Smooth muscle cell of bladder (primary cell): ENCODE measurements at places on chromosomes 7 and 10. TPM values are rescaled to one million over a fixed set of nuclear protein-coding genes. Genes with fewer than 3 reads are reported as not detected.

Gene CDC14C
- not detected in 2 replicates for total RNA-seq

Gene ARHGEF35
- total RNA-seq, result 0.55 and 1.3 TPM in 2 replicates

Gene FRAT2
- total RNA-seq, result 3.6 and 4.0 TPM in 2 replicates

Gene MSMB
- not detected in 2 replicates for total RNA-seq

Gene CALHM3
- total RNA-seq, result not detected in 2 replicates

Gene TRIM50
- total RNA-seq, result not detected in 2 replicates

Gene PLXDC2
- total RNA-seq, result 20.9 and 33.3 TPM in 2 replicates

Gene ASB10
- total RNA-seq, result not detected in 2 replicates

Gene PTPRZ1
- not detected in 2 replicates for total RNA-seq

Gene SLC16A9
- total RNA-seq, result 0.14 and 0.55 TPM in 2 replicates

Gene PNLIPRP3
- 0.09 TPM in 1 of 2 replicates, not detected in the other for total RNA-seq

Gene FANK1
- 10.0 and 11.5 TPM in 2 replicates for total RNA-seq

Gene PODXL
- 0.28 and 0.83 TPM in 2 replicates for total RNA-seq

Gene CTTNBP2
- 0.28 and 2.3 TPM in 2 replicates for total RNA-seq

Gene SORBS1
- 0.57 and 1.5 TPM in 2 replicates for total RNA-seq

Gene IFIT1B
- total RNA-seq, result not detected in 2 replicates
